ENCODE measurements at places on chromosomes 12 and 14.
A peak's percentile ranks its signal among the peaks of the same experiment; 100 is the strongest.

DNA sequence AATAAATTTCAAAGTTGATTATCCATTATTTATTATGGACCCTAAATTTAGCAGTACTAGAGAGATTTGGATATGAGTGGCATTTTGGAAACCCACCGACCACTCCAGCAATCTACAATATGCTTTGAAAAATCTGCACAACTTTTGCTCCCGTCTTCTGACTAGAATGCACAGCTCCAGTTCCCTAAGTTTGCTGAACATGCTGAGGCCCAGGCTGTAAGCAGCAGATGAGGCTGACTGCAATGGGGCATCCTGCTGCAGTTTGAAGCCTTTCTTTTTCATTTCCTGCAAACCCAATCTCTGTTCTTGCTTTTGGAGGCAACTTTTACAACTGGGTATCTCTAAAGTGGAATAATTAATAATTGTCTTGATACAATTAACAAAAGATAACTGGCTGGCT is 405.8 kb downstream of the ATP23 start:
- DNase-seq: no peak

DNA sequence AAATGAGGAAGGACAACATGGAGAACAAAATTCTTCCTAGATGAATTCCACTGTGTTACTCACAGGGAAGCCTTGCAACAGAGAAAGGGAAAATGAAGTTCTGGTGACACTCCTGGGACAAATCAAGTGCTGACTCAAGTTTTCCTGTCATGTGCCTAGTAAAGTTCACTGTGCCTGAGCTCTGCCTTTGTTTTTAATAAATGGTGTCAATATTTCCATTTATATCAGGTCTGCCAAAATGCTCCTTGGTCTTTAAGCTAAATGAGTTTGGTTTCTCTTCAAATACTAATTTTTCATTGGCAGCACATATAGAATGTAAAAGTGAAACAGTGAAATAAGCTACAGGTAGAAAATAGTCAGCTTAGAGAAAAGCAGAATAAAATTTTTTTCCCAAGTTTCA is 33.0 kb downstream of the HIGD1C start:
- no peak for DNase-seq

- DNase-seq: no peak
These were observed 32.7 kb downstream of the CACNA2D4 start for GRCh38 chr12:1885599-1886245.

DNA sequence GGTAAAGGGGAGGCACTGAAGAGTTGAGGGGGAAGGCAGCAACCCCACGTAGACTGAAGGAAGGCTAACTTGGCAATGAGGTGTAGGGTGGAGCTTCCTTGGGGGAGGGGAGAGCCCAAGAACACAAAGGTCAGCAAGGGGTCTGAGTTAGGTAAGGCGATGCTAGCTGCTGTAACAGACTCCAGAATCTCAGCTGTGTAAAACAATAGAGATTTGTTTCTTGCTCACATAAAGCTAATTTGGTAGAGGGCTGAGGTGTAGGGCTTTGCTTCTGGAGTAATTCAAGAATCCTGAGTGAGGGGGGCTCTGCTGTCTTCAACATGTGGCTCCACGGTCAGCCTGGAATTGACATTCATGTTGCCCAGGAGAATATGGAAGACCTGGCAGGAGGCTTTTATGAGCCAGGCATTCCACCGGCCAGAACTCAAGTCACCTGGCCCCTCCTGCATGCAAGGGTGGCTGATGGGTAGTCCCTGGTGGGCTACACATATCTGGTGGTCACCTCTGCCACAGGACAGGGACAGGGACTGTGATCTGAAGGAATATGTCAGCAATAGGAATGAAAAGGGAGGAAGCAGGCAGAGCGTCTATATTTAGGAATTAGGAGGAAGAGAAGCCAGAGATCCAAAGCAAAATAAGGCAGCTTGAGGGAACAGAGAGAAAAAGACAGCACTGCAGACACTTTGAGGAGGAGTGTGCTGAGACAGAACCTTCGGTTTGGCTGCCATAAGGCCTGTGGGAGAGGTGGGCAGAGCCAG is 153.7 kb downstream of the ZFP36L1 start:
- DNase-seq: no peak

DNA sequence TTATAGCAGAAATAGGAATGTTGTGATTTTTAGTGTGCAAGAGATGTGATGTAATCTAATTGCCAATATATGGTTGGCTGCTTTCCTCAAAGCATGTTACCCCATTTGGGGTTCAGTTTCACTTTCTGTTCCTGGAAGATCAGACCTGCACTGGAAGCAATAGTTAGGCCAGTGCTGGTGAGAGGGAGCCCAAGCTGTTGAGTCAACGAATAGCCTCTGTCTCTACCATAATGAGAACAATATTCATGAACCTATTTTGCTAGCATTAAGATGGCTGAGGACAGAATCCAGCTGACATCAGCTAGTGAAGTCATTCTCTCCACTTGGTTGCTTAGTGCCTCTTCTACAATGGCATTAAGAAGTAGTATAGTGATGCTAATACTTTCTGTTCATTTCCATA is 379.9 kb upstream of the DCN start:
- no peak for DNase-seq

- DNase-seq: no peak
These were observed 7.1 kb downstream of the PTHLH start for GRCh38 chr12:27965411-27965810.

- DNase-seq: peak; percentile 80
These were observed 2.4 kb downstream of the DHH start for GRCh38 chr12:49092086-49092815.

- DNase-seq: no peak
These were observed 352.6 kb downstream of the FSCB start for GRCh38 chr14:44154446-44154845.

All from urothelium cell line (cell line).